CD4-positive, alpha-beta T cell treated with Interferon alpha-2 for 1 hour (primary cell): ENCODE measurements at places on chromosomes 3 and 15.

DNA sequence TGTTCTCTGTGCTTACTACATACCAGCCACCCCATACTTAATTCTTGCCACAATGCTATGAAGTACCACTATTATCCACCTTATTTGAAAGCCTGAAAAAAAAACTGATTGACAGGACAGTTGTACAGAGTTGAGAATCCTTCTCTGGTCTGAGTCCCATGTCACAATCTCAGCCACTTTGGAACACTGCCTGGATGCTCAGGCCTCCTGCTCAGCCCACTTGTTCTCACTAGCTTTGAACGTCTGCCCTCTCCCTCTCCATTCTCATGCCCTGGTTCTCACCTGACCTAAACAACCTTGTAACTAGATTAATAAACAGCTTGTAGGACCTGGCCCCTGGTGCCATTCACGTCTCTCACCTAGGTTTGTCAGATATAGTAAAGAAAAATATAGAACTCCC, 53.9 kb downstream of the TRIM69 start:
- DNase-seq = no peak

GRCh38 chr3:109944836-109945235, 607.5 kb upstream of the DPPA4 start:
- DNase-seq = no peak

- no peak for DNase-seq
Observed at GRCh38 chr15:101431748-101432147, 57.8 kb downstream of the PCSK6 start.

DNA sequence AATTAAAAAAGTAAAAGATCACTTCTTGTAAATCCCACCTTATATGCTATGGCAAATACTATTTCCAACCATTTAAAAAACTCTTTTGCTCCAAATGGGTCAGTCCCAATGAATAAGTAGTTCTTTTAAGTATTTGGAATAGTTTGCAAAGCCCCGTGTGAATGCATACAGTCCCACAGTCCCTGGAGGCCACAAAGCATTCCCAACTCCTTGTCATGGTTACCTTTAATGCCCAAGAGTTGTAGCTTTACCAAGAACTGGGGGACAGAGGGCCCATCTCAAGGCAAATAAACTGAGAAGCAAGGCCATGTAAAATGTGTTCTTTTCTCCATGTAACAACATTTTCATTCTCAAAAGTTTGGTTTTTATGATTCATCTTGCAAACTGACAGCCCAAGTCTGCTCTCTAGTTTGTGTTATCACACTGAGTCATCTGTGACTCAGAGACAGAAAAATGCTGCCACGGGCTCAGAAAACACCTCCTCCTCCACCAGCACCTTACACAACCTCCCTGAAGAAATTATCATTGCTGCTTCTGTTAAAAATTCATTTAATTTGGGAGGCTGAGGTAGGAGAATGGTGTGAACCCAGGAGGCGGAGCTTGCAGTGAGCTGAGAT, 336.2 kb downstream of the ERC2 start:
- no peak for DNase-seq

DNA sequence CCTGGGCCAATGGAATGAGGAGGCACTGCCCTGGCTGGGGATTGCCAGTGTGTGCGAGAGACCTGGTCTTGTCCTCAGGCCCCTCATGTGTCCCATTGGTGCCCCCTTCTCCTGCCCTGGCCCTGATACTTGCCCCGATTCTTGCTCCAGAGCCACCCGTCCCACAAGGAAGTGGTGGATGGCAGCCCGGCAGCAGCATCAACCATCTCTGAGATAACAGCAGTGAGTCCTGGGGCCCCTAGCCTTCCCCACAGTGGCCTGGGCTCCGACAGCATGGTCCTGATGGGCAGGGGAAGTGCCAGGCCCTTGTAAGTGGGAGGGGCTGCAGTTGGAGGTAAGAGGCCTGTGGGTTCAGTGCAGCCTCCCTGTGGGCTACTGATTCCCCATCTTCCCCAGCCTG, 15.4 kb downstream of the VILL start:
- DNase-seq = no peak

GRCh38 chr15:54033356-54033860, 55.2 kb downstream of the UNC13C start:
- no peak for DNase-seq
